ENCODE measurements at places on chromosomes 5 and 9. TPM values are rescaled to one million over a fixed set of nuclear protein-coding genes. Genes with fewer than 3 reads are reported as not detected.

DNA sequence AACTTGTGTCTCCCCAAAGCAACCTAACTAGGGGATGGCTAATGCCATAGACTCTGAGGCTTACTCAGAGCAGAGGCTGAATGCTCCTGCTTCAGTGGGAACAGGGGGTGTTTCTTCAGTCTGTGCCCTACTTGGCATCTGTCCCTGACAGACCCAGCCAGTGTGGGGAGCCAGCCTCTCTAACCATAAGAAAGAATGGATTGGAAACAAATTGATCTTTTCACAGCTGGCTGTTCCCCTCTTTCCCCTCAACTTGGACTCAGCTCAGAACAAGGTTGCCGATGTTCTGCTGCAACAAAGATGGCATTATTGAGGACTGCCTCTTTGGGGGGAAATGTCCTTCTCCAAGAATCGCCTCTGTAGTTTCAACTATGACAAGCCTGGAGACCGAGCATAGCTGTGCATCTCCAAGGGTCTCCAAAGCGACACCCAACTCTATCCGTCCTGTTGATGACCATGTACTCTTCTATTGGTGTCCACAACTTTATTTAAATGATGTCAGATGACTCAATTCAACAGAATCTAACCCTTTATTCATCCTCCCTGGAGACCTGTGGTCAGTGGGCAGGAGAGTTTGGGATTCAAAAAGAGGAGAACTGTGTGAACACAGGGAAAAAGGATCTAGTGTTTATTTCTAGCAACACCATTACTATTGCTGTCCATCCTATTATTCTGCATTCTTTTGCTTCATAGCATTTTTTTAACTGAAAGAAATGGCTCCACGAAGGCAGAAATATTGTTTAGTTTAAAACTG is 24.7 kb upstream of the TNC start:
- no peak for DNase-seq

DNA sequence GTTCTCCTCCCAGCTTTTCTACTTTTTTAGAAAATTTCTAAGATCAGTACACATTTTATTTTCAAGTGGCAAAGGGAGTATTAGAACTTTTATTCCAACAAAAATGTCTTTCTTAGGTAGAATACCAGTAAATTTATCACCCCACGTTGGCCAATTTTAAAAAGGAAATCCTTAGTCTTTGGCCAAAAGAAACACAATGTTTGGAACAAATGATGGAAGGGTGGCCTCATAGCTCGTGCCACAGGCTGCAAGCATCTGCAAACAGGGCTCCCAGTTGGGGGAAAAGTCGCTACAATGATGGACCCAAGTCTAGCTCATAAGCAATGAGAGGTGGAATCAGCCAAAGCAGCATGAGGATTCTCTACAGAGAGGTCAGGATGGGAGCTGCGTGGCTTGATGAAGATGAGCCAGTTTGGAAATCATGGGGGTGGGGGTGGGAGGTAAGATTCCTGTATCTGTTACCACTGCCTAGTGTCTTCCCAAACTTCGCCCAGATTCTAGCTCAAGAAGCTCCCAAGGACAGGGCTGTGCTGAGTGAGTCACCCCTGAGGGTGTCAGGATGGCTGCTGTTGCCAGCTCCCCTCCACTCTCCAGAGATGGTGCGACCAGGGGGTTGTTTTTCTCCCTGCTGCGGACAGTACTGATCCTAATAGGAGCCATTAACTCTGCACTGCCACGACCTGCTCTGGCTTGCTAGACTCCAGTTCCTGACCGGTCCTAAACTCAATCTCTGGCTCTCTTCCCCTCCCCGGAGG is 75.6 kb downstream of the DCP2 start:
- no peak for DNase-seq

GRCh38 chr9:33024966-33025571 is at the start of gene DNAJA1:
Gene DNAJA1 (plus strand): TSS chr9:33025273. CDS start chr9:33026485, 1,212 bp downstream.
- DNase-seq: peak; percentile 95

GRCh38 chr9:108850293-108850897 is 5.4 kb downstream of the ACTL7B start:
- peak; percentile 12 for DNase-seq

DNA sequence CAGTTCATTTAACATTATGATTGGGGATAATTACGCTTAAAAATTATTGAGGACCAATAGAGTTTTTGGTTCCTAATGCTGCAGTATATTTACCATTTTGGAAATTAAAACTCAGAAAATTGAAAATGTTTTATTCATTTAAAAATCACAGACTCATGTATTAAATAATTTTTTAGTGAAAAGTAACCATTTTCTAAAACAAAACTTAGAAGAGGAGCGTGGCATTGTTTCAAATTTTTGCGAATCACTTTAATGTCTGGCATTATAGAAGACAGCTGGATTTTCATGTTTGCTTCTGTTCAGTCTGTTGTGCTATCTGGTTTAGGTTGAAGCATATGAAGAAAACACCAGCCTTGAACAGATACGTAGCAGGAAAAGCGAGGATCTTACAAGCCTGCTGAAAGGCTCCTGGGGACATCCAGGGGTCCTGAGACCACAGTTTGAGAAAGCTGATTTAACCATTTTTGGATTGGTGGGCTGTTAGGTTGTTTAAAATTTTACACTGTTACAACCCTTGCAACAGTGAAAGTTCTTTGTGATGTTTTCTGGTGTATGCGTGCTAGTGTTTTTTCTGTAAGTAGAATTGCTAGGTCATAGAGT is 1.6 kb downstream of the ZFYVE16 start:
- no peak for DNase-seq

GRCh38 chr9:134502809-134503211 is 138.8 kb upstream of the COL5A1 start:
- no peak for DNase-seq

DNA sequence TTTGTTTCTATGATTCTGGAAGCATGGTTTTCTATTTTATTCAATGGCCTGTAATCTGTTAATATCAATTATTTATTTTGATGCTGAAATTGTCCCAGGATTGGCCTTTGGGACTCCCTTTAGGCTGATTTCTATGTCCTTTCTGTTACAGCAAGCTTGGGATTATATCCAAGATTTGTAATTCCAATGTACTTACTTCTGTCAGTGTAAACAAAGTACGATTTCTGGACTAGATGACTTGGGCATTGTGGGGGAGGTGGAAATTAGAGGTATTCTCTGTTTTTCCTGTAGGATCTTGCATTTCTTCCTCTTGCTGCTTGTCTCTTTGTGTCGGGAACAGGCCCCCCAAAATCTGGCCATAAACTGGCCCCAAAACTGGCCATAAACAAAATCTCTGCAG is 3.7 kb downstream of the PCDHGA12 start:
- DNase-seq: no peak

DNA sequence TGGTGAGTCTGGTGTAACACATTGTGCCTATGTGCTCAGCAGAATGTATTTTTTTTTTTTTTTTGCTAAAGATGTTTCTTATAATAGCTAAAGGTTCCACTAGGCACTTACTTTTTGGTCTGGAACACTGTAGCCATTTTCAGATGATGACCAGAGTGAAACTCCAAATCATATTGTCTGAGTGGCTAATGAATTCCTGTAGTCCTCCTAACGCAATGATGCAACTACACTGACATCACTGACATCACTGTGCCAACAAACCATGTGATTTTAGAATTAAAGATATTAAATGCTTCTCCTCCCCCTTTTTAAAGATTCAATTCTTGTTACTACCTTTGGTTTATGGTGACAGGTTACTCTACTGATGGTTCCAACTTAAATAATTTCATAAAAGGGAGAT is 28.8 kb downstream of the JAKMIP2 start:
- no peak for DNase-seq

DNA sequence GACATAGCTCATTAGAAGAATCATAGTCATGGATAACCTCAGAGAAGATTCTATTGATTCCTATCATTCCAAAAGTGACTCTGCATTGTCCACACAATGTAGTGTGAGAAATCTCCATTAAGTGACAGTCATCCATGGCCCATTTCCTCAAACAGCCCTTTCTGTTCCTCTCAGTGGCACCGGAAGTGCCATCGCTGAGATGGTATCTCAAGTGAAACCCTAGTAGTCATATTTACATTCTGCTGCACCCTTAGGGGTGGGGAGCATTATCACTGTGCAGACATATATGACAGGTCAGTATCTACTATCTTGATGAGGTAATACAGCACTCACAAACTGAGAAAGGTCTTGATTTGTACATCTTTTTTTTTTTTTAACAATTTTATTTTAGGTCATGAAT is 55.4 kb upstream of the MIER3 start:
- DNase-seq: peak; percentile 35

DNA sequence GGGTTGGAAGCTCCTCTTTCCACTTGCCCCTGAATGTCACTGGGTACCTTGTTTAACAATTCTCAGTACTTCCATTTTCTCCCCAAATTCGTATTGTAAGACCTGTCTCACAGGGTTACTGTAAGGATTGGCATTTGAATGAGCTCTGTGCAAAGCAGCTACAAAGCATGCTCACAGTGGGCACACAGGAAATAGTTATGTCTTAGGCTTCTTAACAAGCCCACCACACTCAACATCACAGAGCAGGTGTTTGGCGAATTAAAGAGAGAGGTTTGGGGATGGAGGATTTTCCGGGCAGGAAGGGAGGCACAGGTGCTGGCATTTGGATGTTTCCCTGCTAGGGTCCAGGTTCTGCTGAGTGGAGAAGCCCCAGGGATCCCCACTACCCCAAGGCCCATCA is 17.0 kb upstream of the LHFPL2 start:
- no peak for DNase-seq

DNA sequence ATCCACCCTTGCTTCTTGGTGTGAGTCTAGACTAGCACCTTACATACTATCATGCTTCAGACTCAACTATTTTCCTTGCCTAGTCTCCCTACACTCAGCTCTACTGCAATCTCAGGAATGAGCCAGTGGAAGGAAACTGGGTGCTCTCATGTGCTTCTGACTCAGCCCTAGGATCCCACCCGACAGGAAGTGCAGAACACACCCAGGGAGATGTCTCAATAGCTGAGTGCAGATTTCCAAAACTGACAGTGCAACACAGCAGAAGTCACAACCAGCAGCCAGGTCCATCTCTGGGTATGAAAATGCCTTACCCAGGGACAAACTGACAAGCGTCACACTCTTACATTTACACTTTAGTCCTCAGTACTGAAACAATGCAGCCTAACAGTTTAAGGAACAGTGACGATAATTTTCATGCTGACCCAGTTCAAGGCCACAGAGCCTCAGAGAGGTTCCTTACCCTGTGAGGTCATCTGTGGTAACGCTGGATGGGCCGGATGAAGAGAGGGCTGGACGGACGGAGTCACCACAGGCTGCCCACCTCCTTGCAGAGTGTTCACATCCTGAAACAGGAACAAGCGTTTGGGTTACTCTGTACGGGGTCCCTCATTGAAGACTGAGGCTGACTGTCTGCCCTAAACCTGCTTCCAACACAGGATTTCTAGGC is 33.0 kb downstream of the FKBP15 start:
- DNase-seq: no peak

GRCh38 chr5:40879163-40879942 is 29.9 kb upstream of the C7 start:
- peak; percentile 47 for DNase-seq

GRCh38 chr5:131515348-131515747 is 119.7 kb downstream of the RAPGEF6 start:
- DNase-seq: no peak

DNA sequence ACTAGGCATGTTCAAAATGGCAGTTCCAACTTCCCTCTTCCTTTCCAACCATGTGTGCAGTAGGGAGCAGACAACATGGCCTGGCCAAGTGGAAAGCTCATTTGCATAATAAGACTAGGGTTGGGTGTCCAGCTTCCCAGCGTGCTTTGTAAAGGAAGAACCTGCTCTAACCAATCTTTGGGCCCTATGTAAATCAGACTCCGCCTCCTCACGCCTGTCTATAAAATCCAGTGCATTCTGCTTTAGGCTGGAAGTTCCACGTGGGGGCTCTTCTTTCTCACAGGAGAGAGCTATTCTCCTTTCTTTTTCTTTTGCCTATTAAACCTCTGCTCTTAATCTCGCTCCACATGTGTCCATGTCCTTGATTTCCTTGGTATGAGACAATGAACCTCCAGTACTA is 83.4 kb downstream of the GCNT1 start:
- no peak for DNase-seq

DNA sequence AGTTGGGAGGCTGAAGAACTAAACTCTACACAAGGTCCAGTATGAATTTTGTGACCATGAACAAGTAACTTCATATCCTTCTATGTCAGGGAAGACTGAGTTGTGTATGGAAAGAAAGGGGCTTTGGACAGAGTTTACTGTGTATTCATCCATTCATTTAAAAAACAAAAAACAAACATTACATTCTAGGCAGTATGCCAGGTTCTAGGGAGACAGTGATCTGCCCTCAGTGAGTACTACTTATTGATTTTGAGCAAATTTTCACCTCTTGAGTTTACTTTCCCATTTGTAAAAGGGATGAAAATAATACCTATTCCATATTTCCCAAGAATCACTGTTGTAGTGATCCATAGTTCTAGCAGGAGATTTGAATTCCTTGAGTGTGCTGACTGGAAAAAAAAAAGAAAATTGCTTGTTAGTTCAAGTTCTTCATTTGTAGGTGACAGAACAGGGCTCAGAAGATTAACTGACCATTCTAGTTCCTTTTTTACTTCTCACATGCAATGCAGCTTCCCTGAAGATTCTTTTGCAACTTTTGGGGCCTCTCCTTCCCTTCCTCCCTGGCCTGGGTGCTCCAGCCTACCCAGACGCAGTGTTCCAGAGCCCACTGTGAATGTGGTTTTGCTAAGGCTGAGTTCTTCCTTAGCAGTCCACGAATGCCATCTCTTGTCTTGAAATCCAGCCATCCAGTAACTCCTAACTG is 2.6 kb upstream of the GAPVD1 start:
- DNase-seq: no peak

DNA sequence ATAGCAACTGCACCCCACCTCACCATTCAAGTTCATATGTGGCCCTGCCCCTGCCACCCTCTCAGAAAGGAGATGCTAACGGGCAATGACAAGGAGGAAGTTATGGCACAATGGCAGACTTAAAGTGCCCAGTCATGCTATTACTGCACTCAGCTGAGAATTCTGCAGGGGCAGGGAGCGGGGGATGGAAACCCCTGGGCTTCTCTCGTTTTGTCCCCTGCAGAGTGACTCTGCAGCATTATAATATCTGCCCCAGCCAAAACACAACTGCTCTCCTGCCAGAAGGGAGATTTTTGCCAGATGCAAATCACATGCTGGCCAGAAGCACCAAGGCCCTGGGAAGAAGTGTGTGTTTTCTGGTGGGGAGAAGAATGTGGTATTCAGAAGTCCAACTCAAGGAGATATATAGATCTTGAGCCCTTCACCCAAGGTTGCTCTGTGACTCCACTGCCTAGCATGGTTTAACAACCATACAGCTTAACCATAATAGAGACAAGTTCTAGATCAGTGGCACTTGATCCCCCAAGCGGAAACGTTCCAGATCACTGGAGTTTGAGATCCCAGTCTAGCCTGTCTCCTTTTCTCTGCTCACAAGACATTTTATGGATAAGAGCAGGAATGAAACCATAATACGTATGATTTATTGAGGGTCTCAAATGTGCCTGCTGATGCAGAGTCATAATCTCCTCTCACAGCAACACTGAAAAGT is 207.0 kb upstream of the MAP3K1 start:
- no peak for DNase-seq

The PPP3R2 gene
- total RNA-seq: not detected

The PCDHGA1 gene
- 1.9 TPM for total RNA-seq

The PCDHGC3 gene
- 60.0 TPM for total RNA-seq

The ENTPD2 gene
- total RNA-seq: not detected

The IFNA2 gene
- total RNA-seq: not detected

The CMBL gene
- not detected for total RNA-seq

Measured in OCI-LY7 (cell line).